ENCODE measurements at places on chromosomes 12 and 14.

- no peak for DNase-seq
Measured at GRCh38 chr12:78568321-78569020, 296.1 kb upstream of the SYT1 start.

DNA sequence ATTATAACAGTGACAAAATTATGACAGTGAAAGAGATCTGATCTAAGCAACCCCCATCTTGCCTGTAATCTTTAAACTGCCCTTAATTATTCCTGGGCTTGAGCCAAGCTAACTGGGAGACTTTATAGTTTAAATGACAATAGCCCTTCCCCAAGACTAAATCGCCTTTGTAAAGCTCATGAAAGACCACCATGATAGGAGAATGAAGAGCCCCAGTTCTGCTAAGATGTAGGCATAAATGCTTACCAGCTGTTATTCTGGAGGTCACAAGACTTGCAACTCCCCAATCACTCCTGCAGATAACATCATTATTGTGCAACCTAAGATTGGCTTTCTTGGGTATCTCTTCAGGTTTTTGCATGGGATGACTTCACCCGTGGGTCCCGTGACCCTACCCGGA lies 599.7 kb downstream of the KCNH5 start:
- DNase-seq: no peak

- no peak for DNase-seq
Measured at GRCh38 chr12:13170892-13171490, 25.5 kb upstream of the EMP1 start.

DNA sequence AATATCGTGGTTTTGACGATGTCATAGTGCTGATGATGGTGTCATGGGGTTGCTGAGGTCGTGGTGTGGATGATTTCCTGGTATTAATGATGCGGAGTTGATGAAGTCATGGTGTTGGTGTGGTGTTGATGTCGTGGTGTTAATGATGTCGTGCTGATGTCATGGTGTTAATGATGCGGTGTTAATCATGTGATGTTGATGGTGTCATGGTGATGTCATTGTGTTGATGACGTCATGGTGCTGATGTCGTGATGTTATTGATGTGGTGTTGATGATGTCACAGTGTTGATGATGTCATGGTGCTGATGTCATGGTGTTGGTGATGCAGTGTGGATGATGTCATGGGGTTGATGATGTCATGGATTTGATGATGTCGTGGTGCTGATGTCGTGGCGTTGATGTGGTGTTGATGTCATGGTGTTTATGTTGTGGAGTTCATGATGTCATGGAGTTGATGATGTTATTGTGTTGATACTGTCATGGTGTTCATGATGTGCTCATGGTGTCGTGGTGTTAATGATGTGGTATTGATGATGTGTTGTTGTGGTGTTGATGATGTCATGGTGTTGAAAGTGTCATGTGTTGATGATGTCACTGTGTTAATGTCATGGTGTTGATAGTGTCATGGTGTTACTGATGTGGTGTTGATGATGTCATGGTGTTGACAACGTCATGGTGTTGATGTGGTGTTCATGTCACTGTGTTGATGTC lies 48.5 kb upstream of the RIMBP2 start:
- no peak for DNase-seq

DNA sequence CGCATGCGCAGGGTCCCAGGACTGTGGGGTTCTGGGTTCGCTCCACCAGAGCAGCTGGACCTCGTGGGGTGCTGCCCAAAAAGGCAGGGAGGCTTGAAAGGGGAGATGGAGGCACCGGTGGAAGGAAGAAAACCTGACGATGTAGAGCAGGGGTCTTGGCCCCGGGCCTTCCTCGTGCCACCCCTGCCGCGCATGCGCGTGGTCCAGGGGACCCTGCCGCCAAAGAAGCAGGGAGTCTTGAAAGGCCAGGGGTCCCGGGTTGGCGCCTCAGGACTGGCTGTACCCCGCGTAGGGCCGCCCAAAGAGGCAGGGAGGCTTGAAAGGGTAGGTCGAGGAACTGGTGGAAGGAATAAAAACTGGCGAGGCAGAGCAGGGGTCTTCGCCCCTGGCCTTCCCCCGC lies 321.0 kb downstream of the ALG10 start:
- DNase-seq: no peak

GRCh38 chr14:65318636-65319506 lies 93.7 kb upstream of the FUT8 start:
- DNase-seq: no peak

DNA sequence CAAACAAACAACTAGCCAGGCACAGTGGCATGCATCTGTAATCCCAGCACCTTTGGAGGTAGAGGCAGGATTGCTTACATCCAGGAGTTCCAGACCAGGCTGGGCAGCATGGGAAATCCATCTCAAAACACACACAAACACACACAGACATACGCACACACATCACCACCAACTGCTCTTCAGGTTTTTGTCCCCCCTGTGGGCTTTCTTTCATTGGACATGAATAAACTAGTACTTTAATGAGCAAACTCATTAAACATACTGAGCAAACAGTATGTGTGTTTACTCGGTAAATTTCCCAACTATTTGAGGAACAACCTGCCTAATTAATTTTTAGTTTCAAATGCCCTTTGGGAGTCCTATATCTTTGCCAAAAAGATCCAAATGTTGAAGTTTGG lies 10.1 kb upstream of the RASSF3 start:
- DNase-seq: peak; percentile 94

DNA sequence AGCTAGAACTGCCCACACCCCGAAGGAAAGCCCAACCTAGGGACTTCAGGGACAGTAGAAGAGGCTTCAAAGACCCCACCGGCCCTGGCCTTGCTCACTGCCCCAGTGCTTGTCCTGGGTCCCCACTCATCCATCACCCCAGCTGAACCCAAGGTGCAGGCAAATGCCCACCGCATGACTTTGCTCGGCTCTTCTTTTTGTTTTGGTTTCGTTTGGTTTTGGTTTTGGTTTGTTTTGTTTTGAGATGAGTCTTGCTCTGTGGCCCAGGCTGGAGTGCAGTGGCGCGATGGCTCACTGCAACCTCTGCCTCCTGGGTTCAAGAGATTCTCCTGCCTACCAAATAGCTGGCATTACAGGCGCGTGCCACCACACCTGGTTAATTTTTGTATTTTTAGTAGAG lies 9.0 kb downstream of the CCDC85C start:
- no peak for DNase-seq

DNA sequence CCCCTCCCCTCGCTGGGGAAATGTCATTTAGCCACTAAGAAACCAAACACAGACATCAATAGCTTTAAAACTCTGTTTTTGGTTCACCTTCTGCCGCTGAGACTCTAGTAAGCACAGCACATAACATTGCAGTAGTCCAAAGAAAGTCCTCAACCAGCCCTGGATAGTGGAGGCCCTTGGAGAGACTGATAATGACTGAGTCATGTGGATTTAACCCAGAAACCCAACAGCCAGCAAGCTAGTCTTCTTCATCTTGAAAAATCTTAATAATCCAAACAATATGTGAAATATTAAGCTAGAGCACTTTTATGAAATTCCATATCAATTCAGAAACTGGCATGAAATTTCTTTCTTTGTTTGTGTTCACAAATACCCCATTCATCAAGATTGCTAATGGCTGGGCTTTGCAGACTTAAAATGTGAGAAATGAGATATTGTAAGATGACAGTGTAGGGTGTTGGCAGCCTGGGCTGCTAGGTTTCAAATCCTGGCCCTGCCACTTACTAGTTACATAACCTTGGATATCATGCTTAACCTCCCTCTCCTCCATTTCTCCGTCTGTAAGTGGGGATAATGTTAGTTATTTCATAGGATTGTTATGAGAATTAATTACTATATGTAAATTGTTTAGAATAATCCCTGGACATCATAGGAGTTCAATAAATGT lies 40.1 kb downstream of the RERG start:
- DNase-seq: no peak

DNA sequence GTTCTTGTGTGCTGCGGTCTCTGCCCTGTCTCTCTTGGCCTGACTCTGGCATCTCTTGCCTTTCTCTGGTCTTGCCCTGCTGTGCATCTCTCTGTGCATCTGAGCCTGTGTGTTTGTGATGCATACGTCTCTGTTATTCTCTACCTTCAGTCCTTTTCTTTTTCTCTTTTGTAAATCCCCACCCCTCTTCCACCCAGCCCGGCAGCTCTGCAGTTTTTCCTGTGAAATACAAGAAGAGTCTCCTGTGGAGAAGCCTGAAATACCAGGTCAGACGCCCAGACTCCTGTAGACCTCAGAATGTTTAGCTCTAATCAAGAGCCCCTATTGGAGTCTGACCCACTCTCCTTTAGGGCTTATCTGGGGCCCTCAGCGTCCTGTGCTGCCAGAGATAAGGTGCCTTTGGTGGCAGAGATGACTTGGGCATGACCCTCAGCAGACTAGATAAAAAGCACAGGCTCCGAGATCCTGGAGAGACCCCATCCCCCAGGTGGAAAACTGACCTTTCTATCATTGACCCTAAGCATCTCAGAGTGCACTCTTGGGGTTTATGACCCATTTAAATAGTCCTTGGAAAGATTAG lies 167.5 kb upstream of the SRRM4 start:
- no peak for DNase-seq

DNA sequence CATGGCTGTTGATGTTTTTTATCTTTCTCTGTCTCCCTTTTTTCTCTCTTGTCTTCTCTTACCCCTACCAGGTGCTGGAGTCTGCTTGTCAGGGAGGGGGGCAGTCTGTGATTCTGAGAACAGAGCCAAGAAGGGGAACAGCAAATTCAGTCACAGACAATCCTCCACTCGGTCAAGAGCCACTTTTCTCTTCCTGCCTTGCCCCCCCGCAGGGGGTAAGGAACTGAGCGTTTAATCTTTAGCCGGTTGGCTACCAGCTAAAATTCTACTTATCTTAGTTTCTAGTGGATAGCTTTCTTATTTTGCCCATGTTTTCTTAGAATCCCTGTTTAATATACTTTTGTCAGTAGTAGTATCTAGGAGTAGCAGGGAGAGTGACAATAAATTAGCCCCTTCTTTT lies 1.9 kb downstream of the RIMKLB start:
- DNase-seq: no peak

DNA sequence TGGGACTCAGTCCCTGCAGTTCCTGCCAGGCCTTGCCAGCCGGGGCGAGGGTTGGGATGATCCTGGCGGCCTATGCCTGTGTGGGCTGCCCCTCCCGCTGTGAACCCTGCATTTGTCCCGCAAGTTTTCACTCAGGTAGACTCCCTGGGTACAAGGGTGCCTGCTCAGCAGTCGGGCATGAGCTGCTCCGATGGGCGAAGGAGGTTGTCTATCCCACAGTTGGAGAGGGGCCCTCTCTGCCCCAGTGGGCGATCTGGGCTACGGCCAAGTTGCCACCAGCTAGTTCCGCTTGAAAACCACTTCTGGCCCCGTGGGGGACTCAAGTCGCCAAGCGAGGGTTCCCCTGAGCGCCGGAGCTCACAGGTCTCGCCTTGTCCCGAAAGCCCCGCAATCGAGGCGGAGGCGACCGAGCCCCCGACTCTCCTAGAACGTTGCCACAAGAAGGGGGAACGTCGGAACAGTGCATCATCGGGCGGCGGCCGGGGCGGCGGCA lies 365 bp upstream of the TPI1 start:
- DNase-seq: no peak

DNA sequence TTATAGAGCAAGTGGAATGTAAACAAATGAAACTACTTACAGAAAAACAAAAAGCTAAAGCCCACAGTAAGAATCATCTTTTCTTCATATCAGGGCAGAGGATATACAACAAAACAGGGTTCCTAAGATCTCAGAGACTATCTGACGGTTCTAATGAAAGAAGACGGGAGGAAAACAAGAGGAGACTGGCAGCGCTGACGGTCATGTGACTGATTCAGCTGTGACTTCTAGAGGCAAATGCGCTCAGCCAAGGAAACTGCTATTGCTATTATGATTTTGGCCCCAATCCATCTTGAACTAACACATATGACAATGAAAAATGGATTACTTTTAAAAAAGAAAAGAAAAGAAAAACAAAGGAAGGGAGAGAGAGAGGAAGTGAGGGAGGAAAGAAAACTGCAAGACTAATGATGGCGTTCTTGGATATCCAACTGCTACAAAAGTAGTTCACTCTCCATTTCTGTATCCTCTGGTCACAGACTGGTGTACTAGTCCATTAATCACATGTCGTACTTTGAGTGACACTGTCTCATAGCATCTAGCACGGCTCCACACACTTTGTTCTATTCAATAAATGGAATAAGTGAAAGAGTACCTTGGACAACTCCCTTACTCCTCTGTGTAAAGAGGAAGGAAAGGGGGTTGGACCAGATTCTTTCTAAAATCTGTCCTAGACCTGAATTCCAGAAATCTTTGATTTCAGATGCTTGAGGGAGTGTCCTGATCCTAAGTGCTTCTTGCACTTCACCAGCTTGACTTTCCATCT lies 119.3 kb downstream of the DAD1 start:
- no peak for DNase-seq

DNA sequence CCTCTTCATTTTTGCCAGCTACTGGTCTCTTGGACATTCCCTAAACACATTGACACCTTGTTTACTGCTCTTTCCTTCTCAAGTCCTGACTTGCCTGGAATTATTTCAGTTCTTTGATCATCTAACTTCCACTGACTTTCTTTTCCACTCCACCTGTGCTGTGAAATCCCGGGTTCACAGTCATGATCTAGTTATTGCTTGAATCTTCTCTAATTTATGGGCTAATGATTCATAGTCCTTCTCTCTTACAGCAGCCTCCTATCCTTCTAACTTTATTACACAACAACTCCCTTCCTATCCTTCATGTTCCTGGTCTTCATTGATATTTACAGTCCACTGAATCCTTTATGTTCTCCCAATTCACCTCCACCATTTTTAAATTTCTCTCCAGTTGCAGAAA lies 260.1 kb downstream of the C12orf75 start:
- DNase-seq: no peak

DNA sequence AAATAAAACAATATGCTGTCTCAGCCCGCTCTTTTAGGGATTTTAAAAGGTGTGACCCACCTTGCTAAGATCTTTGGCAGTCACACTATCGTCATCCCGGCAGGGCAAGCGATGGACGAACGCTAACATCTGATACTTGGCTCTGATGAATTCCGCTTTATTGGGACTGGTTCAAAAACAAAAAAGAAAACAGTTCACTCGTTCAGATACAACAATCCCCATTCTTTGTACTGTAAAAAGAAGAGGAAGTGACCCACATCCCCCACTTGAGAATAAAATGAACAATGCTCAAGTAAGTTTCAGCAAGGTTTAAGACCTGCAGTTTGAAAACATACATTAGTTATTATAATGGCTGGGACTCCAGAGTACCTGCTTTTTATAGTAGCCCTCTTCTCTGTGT lies 7.3 kb downstream of the GIT2 start:
- no peak for DNase-seq

- no peak for DNase-seq
Measured at GRCh38 chr12:9674226-9674590, 4.7 kb downstream of the CLEC2D start.
